ENCODE measurements at places on chromosomes 3 and 15.

DNA sequence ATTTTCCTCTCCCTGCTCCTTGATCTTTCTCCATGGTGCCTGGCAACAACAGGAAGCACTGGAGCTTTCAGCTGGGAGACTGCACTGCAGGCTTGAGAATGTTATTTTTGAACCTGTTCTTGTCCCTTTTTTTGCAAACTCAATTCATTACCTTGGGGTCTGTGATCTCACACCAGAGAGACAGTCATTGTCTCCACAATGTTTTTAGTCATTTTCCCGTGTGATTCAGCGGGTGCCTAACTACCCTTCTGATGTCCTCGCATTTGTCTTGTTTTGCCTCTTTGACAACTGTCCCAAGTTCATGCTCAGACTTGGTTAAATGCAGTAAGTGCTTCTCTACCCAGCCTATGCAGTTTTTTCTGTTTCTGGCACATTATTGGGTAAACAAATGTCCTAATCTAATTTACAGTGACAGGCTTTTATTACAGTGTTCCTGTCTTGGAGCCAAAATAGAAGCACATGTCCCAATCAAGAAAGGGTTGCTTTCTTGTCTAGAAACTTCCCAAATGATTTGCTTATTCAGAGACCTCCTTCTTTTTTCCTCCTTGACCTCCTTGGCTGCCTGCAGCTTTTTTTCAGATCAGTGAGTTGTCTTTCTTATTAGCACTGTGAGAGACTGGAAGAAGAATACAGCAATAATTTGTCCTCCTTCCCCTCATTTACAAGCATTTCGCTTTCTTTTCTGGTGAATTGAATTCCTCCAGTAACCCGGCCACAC, 162.4 kb downstream of the NSUN3 start:
- no peak for DNase-seq

DNA sequence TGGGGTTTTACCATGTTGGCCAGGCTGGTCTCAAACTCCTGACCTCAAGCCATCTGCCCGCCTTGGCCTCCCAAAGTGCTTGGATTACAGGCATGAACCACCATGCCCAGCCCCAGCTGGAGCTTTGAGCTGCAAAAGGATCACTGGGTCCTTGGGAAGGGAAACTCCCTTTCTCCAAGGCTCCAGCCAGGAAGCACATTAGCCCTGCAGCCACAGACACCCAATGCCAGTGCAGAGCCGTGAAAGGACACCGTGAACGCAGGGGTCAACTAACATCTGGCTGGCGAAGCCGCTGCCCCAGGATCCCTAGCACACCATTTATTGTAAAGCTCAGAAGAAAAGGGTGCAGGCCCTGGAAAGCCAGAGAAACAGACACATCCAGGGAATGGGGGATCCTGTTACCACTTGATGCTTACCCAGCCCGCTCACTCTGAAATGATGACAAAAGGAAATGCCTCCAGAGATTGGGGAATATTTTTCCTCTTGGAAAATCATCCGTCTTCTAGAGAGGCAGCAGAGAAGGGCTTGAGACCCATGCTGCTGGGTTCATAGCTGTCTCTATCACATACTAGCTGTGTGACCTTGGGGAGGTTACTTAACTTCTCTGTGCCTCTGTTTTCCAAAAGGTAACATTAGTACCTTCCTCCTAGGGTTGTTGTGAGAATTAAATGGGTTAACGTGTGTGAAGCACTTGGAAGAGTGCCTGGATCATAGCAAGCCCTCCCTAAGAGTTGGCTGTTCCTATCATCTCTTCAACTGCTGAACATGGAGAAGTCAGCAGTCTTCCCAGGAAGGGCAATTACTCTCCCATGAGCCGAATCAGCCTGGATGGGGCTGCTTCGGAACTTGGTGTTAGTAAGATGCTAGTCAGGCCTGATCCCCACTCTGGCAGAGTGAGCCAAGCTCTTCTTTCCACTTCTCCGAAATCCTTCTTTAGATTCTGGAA, 40.8 kb downstream of the LMCD1 start:
- no peak for DNase-seq

- no peak for DNase-seq
Observed at GRCh38 chr3:100043271-100043670, 71.0 kb downstream of the FILIP1L start.

GRCh38 chr3:113277414-113277813, 66.1 kb downstream of the BOC start:
- DNase-seq: no peak

- DNase-seq: no peak
Observed at GRCh38 chr3:128322030-128323022, 144.4 kb downstream of the DNAJB8 start.

DNA sequence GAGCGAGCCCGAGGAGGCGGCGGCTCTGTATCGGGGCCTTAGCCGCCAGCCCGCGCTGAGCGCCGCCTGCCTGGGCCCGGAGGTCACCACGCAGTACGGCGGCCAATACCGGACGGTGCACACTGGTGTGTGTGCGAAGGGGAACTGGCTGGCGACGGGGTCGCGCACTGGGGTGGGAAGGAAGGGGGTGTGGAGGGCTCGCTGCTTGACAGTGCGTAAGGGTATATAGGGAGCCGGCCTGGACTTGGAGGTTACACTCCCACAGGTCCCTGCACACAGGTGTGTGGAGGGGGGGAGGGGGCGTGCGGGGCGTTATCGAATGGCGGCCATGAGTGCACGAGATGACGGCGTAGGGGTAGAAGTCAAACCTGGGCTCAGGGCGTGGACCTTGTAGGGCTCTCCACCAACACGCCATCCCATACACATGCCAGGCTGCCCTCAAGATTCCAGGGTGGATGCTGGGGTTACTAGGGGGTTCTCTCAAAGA, 389 bp downstream of the APEH start:
- no peak for DNase-seq

DNA sequence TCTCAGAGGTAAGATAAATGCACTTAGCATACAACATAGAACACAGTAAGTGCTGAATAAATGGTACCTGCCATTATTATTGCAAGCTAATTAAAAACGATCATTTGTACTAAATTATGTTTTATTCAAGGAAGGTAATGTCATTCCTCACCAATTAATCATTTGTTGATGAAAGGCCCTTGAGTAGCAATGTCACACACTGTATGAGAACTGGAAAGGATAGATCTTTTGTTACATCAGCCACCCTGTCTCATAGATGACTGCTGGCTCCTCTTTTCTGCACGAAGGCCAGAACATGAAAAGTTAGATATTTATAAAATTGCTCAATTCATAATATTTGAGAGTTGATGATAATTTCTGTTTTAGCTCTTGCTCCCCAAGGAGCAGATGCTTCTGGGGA, 415.4 kb downstream of the RBMS3 start:
- no peak for DNase-seq

DNA sequence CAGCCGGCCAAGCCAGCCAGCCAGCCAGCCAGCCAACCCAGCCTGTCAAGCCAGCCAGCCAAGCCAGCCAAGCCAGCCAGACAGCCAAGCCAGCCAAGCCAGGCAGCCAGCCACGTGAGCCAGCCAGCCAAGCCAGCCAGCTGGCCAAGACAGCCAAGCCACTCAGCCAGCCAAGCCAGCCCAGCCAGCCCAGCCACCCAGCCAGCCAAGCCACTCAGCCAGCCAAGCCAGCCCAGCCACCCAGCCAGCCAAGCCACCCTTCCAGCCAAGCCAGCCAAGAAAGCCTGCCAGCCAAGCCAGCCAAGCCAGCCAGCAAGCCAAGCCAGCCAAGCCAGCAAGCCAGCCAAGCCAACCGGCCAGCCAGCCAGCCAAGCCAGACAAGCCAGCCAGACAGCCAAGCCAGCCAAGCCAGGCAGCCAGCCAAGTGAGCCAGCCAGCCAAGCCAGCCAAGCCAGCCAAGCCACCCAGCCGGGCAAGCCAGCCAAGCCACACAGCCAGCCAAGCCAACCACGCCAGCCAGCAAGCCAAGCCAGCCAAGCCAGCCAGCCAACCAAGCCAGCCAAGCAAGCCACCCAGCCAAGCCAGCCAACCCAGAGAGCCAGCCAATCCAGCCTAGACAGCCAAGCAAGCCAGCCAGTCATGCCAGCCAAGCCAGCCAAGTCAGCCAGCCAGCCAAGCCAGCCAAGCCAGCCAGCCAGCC, 199.5 kb downstream of the GOLGA6L6 start:
- no peak for DNase-seq

- no peak for DNase-seq
Observed at GRCh38 chr15:94912760-94913159, 681.4 kb downstream of the MCTP2 start.

- no peak for DNase-seq
Observed at GRCh38 chr3:59563072-59563605, 513.3 kb upstream of the CFAP20DC start.

- no peak for DNase-seq
Observed at GRCh38 chr15:72491768-72492167, 17.6 kb downstream of the ARIH1 start.

DNA sequence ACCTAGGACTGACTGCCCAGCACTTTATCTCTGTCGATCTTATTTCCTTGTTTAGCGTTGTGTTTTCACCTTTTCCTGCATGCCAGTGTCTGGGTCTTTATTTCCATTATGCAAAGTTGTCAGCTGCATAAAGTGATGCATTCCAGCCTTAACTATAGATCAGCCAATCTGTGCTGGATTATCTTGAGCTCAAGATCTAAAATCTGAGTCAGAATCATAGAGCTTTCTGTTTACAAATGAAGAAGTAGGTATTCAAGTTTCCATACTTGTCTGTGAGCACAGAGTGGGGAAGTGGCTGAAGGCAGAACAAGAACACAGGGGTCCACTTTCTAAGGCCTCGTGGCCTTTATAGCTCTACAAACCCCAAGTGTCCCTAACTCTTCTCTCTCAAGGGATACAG, 82.4 kb upstream of the PLCL2 start:
- DNase-seq: no peak

DNA sequence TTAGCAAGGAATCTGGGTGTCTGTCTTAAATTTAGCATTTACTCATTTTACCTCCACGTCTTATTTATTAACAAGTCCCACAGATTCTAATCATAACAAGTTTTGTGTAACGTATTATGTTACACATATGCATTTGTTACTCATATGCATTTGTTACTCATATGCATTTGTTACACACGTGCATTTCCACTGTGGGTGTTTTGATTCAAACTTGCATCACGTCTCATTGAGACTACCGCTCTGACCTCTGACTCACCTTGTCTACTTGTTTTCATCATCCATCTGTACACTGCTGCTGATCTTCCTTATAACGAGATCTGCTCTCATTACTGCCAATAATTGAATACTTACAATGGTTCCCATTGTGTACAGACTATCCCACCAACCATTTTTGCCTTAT, 1141.4 kb downstream of the TBL1XR1 start:
- DNase-seq: no peak
